ENCODE measurements at places on chromosomes 3 and 15.

- no peak for DNase-seq
Observed at GRCh38 chr3:30551266-30551665, 55.1 kb upstream of the TGFBR2 start.

DNA sequence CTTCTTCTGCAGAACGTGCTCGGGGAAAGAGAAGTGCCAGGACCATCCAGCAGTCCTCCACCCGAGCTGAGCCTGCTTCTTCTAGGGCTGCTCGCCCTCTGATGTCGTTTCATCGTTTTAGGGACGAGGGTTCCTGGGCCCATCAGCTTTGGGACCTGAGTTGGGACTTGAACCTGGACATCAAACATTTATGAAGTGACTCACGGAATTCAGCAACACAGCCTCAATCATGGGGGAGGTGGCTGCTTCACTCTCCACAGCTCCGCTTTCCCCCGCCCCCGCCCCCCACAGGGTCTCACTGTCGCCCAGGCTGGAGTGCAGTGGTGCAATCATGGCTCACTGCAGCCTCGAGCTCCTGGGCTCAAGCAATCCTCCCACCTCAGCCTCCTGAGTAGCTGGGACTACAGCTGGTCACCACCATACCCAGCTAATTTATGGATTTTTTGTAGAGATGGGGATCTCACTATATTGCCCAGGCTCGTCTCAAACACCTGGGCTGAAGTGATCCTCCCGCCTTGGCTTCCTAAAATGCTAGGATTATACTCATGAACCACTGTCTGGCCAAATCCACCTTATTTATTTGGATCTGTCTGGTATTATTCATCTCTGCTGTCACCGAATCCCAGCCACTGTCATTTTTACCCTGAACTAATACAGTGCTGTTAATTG is 725 bp upstream of the SCAMP2 start:
- DNase-seq: peak; percentile 28

DNA sequence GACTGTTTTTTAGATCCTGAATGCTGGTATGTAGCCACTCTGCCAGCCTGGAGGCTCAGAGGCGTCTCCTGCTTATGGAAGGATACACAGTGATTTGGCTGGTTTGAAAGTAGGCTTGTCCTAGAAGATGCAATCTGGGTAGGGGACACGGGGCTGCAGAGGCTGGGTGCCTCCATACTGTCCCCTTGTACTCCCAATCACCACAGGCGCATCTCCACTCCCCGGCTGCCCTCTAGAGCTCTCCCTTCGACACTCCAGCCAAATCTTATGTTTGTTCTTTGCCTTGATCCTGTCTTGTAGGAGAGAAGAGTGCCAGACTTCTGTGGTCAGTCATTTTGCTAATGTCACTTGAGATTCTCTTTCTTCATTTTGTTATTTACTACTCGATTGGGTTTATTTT is 168.8 kb upstream of the THRB start:
- no peak for DNase-seq

DNA sequence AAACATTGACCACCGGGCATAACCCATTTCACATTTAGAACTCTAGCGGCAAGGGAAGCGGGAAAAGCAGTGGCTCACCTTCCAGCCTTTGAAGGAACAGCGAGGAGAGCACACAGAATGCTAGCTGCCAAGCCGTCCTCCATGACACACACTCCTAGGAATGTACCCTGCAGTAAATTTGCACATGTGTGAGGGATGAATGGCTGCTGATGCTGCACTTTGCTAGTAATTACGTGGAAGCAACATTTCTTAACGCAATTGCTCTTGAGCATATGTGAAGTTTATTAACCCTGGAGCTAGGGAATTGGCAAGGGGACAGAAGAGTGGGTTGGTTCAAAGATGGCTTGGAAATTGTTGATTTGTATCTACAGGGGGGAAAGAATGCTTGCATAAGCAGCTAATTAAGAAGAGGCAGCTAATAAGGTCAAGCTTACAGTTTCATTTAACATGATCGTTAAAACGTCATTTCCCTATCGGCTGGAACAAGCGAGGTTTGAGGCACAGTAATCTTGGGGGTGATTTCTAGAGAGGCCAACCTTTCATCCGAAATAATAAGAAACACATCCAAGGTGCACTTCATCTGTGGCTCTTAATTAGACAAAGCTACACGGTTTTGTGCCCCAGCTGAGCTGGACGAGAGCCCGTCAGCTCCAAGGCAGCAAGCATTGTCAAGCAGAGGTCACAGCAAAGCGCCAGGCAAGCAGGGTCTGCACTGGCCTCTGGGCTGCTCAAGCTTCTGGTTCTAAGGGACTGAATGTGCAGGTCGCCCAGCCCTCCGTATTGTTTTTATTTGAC is 123.4 kb downstream of the CHSY1 start:
- peak; percentile 54 for DNase-seq

- DNase-seq: no peak
Observed at GRCh38 chr3:186283096-186283495, 78.9 kb downstream of the DGKG start.

GRCh38 chr3:171685116-171685895 is 125.0 kb downstream of the PLD1 start:
- DNase-seq: peak; percentile 76

GRCh38 chr15:69592954-69593353 is 140.3 kb downstream of the RPLP1 start:
- no peak for DNase-seq

DNA sequence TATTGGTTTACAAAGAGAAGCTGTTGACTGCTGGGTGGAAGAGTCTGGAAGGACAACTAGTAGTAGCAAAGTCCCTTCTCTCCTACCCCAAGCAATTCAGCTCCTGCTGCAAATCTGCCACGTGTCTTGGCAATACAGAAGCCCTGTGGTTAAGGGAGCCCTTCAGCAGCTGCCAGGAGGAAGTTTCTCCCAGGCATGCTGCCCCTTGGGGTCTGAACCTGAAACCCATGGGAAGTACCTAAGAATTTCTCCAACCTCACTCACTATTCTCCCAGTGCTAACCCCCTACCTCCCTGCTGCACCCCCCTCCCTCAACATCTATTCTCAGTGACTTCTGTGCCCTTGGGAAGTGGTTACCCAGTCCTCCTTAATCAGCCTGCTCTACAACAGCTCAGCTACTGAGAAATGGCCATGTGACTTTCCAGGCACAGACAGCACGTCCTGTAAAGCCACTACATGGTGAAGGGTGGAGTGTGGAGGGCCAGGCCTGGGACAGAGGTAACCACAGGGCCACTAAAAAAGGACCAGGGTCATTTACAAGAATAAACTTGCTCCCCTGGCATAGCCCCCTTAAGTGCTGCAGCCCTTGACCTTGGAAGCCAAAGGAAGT is 316.6 kb downstream of the NTRK3 start:
- no peak for DNase-seq

DNA sequence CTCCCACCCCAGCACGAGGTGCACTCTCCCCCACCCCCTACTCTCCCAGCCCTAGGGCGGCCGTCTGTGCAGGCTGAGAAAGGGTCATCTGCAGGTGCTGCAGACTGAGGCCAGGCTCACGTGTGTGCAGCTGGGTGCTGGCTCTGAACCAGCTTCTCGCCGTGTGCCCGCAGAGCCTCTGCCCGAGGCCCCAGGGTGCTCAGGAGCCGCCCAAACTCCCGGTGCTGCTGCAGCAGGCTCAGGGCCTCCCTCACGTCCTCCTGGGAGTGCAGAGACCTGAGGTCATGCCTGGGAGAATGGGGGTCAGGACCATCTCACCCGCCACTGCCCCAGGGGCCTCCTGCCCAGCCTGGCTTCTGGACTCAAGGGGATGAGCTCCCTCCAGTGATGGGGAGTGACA is 17.2 kb downstream of the SPTBN5 start:
- DNase-seq: no peak

- no peak for DNase-seq
Observed at GRCh38 chr3:20739814-20740213, 553.8 kb upstream of the SGO1 start.

- peak; percentile 10 for DNase-seq
Observed at GRCh38 chr15:37789881-37790280, 144.6 kb upstream of the TMCO5A start.

GRCh38 chr3:7504886-7505775 is 644.2 kb downstream of the GRM7 start:
- peak; percentile 24 for DNase-seq

DNA sequence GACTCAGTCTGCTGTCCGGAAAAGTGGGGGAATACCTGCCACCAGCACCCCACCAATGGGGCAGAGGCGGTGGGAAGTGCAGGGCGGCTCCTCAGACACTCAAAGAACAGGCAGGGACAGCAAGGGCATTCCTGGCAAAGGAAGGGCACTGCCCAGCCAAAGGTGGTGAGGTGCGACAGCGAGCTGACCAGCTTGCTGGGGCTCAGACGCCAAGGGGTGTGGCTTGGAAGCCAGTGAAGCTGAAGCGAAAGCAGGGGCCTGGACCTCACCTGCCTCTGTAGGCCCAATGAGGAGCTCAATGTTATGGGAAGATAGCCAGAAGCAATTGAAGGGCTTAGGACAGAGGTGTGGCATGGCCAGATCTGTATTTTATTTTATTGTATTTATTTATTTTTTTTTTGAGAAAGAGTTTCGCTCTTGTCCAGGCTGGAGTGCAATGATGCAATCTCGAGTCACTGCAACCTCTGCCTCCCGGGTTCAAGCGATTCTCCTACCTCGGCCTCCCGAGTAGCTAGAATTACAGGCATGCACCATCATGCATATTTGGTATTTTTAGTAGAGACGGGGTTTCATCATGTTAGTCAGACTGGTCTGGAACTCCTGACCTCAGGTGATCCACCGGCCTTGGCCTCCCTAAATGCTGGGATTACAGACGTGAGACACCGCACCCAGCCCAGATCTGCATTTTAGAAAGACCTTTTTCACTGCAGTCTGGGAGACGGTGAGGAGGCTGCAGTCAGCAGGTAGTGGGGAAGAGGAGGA is 4.4 kb upstream of the LMAN1L start:
- DNase-seq: peak; percentile 84

- DNase-seq: peak; percentile 26
Observed at GRCh38 chr3:46881596-46882376, 4.3 kb downstream of the PTH1R start.

- no peak for DNase-seq
Observed at GRCh38 chr3:124178531-124178930, 186.6 kb upstream of the ROPN1 start.

DNA sequence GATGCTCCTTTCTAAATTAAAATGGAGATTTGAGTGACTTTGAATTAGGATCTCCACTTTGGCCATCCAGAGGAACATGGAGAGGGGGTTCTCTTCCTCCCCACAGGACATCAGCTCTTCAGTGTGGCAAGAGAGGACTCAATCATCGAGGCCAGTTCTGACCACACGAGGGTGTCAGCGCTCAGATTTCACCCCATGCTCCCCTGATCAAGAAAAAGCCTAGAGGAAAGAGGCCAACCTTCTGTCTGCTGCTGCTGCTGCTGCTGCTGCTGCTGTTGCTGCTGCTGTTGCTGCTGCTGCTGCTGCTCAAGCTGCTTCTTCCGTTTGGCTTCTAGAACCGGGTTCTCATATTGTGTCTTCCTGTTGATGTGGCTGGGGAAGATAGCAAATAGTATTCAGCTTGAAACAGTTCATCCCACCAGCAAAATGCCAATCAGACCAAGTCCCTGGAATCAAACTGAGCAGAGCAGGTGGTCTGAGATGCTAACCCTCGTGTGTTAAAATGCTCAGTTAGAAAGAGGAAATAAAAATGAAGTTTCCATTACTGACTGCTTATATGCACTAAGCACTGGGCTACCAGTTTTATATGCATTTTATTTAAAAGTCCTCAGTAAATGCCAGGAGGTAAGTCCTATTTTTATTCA is 599.0 kb downstream of the MAGI1 start:
- DNase-seq: no peak

DNA sequence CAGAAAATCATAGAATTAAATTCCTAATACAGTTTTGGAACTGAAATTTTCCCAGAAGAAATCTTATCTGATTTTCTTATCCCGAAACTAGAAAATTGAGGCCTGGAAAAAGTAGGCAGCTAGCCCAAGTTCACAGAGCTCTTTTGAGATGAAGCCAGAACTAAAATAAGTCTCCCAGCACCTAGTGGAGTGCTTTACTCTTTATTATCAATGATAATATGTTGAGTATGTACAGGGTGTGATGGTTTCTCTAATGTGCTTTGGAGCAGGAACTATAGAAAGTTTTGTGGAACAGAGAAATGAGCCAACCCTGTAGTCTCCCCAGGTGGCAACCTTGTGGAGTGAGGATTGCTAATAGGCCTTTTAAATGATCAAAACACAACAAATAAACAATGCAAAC is 30.3 kb upstream of the BCL6 start:
- DNase-seq: no peak

DNA sequence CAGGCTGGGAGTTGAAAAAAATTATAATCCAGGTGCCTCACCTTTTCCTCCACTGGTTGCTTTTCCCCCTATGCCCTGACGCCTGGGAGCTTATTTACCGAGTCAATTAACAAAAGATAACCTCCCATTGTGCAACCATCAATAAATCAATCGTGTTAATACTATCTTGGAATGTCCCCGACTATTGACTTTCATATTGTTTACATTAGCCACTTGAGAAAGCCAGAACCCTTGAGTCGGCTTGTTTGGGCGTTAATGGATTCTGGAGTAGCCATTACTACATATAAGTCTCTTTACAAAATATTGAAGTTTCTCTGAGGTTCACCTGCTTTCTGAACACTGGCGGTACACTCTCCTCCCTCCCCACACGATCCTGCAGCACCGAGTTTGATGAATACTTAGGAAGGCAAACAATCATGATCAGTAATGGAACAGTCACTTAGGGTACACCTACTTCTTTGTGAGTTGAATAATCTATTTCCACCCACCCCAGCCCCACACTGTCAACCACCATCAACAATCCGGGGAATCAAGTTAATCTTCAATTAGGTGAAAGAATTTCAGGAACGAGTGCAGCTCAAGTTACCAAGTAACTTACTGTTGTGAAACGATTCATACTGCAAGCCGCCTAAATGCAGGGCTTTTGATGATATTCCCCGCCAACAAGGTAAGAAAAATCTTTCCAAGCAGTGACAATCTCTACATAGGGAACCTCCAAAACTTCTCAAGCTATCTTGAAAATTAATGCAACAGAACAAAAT is 159.3 kb upstream of the NR2F2 start:
- no peak for DNase-seq

DNA sequence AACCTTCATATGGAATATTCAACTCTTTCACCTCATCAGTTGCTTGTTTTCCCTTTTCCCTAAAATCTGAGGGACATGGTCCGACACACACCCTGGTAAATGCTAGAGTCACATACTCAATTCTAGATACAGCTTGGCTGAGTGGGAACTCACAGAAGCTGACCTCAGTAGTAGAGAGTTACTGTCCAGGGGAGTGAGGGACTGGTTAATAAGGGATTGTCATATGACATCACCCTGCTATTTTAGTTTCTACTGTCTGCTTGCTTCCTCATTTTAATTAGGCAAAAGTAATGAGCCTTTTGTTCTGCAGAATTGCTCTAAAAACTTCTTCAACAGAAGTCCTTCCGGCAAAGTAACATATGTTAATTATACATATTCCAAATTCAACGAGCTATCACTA is 244.5 kb downstream of the ZIC4 start:
- no peak for DNase-seq

DNA sequence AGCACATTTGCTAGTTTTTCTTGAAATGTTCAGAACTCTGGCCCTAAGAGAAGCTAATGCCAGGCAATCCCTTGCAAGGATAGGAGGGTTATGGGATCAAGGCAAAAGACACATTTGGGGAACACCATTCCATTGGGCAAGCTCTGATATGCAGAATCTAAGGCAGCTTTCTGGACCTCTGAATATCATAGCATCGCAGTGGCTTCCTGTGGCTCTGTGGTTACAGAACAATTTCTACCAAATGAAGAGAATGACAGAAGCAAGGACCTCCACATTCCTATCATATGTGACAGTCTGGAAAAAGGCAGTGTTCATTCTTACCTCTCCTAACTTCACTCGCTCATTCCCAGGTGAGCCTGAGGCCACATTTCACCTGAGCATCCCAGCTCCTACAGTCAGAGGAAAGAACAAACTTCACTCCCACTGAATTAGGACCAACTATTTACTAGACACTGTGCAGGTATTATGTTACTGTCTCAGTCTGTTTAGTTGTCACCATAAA is 836.1 kb upstream of the CFAP20DC start:
- DNase-seq: peak; percentile 36

Measured in trophoblast cell (in vitro differentiated cells and primary cell).